DMS153 (cell line): ENCODE measurements at places on chromosomes 6 and 20.

- no peak for DNase-seq
Measured at GRCh38 chr20:62056377-62056776, 9.3 kb downstream of the TAF4 start.

- no peak for DNase-seq
Measured at GRCh38 chr20:4508773-4509172, 212.9 kb upstream of the PRND start.

- no peak for DNase-seq
Measured at GRCh38 chr6:148593813-148594170, 153.0 kb upstream of the UST start.

DNA sequence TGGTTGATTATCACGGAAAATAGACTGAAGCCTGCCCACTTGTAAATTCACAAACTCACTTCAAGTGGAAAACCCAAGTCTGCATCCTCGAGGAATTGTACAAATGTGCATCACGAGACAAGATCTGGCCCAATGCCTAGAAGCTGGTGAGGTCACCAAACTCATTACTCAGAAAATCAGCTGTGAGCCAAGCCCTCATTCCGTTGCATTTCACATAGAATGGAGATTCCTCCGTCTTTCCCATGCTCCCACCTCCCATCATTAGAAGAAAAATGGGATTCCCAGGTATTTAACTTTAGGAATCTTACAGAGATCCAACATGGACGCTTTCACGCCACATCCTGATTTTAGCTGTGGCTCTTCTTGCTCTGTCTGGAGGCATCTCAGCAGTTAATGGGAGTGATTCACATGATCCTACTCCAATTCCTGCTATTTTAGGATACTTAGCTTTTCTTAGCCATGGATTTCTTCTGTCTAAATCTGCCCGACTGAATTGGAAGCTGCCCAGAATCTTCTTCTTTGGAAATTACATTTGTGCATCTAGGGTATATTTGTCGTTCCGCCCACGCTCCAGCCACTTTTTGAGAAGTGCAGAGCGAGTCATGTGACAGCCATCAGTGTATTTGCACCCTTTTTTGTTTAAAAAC is 68.7 kb upstream of the STMND1 start:
- no peak for DNase-seq

DNA sequence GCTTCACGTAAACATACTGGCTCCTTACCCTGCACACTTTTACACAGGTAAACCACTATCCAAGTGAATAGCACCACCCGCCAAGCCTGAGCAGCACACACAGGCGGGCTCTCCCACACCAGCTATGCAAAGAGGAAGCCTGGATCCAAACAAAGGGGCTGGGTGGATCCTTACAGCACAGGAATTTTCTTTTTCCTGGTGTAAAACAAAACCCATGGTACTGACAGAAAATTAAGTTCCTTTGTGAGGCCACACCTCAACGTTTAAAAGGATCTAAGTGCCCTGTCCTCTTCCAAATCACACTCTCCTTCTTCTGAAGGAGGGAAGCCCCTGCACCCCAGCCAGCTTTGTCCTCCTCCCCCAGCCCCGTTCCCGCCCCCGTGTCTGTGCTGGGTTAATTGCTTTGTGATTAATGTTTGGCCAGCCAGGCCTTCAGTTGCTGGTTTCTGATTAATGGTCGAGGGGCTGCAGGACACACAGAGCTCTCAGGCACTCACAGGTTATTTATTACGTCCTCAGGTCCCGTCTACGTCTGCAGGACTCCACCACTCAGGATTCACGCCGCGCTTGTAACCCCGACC is 6.1 kb downstream of the DACT2 start:
- DNase-seq, result no peak

DNA sequence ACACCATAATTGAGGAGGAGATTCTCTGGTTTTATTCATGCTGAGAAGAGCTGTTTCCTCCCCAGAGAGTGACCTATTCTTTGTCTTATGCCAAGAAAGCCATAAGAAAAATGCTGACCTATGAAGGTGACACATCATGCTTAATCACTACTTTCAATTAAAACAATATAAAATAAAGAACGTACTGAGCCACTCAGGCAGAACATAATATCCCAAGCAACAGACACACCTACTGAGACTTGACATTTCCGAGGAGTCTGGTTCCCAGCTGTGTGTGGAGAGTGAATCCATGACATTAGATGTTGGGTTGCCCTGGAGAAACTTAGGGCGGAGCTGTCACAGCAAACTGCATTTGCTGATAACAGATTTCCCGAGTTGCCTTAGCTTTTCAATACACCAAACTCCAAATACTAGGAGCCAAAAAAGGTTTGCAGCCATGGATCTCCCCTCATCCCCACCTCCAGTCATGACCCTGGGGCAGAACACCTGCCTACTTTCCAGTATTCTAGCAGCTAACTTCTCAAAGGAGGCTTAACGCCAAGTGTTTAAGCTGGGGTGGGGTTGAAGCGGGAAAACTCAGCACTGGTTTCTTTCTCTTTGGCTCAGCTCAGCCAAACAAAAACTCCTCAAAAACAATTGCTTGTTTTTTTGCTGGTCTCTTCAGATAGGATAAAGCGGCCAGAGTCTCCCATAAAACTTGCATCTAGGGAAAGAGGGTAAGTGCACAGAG is 92.2 kb downstream of the BACH2 start:
- no peak for DNase-seq

DNA sequence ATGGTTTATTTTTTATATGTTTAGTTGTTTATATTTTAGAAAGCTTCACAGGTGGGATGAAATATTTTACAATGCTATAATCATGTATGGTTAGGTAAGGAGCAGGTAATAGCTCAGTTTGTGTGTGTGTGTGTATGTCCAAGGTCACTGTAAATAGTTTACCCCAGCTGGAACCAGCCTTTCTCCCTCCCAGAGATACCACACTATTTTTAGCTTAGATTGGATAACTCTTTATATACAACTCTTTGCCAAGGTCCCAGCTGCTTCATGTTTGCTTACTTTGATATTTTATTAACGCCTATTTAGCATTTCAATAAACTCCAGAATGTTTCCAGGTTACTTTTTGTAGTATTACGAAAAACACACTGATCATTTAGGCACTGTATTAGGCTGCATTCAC is 1.8 kb upstream of the PEX7 start:
- DNase-seq, result no peak

DNA sequence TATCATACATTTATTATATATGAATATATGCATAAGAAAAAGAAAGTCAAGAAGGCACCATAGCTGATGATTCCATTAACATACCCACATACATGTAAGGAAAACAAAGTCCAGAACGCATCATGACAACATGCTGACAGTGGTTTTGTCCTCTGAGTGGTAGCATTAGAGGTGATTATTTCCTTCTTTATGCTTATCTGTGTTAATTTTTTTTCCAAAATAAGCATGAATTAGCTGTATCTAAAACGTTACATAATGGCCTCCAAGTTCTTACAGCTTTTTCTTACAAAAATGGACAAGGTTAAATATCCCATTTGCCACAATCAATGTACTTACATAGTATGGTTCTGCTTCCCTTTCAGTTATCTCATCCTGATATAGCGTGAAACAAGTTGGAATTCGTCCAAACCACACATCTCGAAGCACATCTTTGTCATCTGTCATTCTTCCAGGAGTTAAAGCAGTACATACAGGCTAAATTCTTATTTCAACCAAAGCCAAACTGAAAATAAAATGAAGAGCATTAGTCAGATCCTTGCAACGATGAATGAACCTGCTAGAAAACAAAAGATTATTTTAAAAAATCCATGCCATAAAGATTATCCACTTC is 9.7 kb downstream of the ATG5 start:
- DNase-seq, result peak; percentile 42

DNA sequence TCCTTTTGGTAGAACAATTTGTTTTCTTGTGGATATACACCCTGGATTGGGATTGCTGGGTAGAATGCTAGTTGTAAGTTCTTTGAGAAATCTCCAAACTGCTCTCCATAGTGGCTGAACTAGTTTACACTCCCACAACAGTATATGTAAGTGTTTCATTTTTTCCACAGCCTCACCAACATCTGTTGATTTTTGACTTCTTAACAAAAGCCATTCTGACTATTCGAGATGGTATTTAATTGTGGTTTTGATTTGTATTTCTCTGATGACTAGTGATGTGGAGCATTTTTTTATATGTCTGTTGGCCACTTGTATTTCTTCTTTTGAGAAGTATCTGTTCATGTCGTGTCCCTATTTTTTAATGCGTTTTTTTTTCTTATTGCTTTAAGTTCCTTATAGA is 444.1 kb downstream of the CBLN4 start:
- no peak for DNase-seq

DNA sequence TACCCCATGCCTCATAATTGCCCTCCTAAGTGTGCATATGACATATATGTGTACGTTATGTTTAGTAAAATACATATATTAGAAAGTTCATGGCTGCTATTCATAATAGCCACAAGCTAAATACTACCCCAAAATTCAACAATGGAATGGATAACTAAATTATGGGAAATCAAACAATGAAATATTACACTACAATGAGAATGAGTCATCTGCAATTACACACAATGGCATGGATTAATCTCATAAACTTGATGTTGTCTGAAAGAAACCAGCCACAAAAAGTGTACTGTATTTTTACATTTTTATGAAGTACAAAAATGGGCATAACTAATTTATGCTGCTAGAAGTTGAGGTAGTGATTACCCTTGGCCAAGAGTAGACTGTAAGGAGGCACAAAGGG is 477.0 kb downstream of the HAO1 start:
- no peak for DNase-seq

DNA sequence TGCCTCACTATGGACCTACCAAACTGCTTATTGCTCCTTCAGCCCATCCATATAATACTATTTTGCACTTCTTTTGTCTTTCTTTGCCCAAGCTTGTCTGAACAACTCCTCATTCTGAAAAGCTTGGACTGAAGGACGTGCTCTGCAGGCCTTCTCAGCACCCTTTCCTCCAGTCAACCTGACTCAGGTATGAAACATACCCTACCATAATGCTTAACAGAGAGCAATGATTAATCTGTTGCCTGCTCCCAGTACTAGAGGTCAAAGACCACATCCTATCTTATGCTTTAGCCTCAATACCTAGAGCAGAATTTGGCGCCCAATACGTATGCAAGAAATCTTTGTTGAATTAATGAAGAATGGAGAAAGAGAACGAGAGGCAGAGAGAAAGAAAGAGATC is 55.2 kb downstream of the ATXN1 start:
- DNase-seq, result no peak

DNA sequence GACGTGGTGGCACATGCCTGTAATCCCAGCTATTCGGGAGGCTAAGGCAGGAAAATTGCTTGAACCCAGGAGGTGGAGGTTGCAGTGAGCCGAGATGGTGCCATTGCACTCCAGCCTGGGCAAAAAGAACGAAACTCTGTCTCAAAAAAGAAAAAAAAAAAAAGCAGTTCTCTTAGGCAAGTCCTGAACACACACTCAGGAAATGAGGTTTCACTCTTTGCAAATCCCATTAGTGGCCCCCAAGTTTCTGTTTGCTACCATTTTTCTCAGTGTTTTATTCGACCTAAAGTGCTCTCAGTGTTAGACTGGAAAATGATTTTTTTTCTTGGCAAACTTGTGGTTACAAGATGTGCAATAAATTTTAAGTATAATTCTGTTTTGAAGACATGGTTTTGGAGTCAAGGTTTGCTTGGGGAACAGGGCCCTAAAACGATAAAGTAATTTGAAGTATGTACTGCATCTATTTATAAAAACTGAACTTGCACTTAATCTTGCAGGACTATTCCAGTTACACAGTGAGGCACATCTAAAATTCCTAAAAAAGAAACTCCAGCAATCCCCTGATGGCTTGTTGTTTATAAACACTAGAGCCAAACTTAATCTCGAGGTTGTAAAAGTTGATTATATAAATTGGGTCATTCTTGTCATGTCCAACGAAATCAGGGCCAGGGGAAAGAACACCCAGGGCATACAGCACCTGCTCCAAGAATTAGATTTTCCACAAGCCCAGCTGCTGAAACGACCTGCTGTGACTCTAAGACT is 42.6 kb downstream of the MAP1LC3A start:
- no peak for DNase-seq

GRCh38 chr6:114049367-114049966 is 78.5 kb upstream of the HDAC2 start:
- DNase-seq, result no peak

- no peak for DNase-seq
Measured at GRCh38 chr6:12047792-12048432, 35.8 kb downstream of the HIVEP1 start.

DNA sequence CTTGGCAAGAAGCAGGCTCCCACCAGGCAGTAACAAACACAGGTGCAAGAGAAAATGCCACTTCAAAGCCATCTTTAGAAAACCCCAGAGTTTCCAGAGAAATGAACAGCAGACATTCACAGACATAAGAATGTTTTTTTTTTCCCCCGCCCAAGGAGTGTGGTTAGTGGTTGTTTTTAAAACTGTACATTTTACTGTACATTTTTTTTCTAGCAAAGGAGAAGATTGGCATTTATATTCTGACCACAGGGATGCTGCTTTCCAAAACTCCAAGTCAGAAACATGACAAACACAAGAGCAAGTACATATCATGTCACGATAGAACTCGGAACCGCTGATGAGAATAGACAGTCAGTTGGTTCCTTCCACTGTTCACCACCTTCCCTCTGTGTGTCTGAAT is 197.9 kb downstream of the LRFN2 start:
- DNase-seq, result no peak

DNA sequence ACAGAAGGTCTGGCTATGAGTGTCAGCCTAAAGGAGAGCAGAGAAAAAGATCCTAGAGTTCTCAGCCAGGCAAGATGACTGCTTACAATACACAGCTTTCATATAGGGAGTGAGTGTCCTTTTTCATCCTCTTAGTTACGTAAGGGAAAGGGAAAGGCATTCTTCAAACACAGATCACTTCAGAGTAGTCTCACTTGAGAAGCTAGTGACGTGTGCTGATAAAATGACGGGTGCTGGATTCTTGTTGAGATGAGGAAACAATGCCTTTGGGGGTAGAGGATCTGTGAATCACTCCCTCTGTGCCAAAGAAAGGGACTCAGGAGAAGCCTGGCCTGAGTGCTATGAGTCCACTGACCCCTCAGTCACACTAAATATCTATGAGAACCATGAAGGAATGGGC is 117.3 kb downstream of the QRSL1 start:
- DNase-seq, result peak; percentile 85

DNA sequence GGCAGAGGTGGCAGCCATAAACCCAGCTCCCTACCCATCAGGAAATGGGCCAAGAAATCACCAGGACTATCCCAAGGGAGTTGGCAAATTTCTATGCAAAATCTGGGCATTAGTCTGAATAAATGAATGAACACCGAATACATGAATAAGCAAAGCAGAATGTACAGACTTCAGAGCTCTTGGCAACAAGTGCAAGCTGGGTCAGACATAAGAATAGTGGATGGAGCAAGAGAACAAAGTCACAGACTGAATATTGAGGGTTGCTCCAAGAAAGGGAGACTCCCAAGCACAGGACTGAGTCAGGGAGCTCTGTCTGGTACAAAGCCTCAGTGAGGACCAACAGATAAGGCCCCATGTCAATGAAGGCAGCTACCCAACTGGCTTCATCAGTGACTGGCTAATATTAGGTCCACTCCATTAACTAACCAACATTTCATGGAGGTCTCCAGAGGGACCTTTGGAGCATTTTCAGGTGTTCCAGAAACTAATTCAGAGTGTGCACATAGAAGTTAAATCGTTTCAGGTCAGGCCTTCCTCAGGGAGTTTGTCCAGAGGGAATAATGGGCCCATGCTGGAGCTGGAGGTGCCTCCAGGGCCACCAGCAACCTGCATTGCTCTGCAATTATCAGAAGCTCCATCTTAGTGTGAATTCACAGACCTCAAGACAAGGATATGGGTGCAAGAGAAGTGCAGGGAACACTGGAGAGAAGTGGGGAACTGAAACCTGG is 191.5 kb upstream of the RALGAPA2 start:
- DNase-seq, result no peak
